ENCODE measurements at places on chromosomes 2 and 18. TPM values are rescaled to one million over a fixed set of nuclear protein-coding genes. Genes with fewer than 3 reads are reported as not detected.

The APCDD1 gene
- 3.0 TPM for total RNA-seq

The MYO3B gene
- 0.27 TPM for total RNA-seq

The ERMN gene
- total RNA-seq, result not detected

The NTSR2 gene
- not detected for total RNA-seq

The IL1R2 gene
- total RNA-seq, result not detected

The AGXT gene
- not detected for total RNA-seq

The AP1S3 gene
- total RNA-seq, result 19.7 TPM

The SEC11C gene
- total RNA-seq, result 64.7 TPM

The RUFY4 gene
- not detected for total RNA-seq

The C2orf66 gene
- total RNA-seq, result not detected

DNA sequence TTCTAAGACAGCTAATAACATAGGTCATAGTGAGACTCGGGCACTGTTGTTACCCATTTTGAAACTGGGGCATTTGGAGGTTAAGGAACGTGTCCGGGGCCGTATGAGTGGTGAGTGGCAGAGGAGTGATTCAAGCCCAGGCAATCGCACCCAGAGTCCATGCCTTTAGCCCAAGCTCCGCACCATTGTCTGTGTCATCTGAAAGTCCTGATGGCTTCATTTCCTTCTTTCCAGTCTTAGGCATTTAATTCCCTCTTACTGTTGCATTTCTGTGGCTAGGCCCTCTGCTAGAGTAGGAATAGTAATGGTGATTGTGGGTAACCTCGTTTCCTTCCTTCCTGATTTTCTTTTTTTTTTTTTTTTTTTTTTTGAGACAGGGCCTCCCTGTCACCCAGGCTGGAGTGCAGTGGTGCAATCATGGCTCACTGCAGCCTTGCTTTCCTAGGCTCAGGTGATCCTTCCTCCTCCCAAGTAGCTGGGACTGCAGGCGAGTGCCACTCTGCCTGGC is 49.8 kb upstream of the ASB1 start:
- H3K27me3 ChIP-seq, result no peaks in the 10 kb centered on the region
- no peak overlapping the region for H3K4me3 ChIP-seq
- H3K4me1 ChIP-seq, result peaks cover 21% of the 10 kb centered on the region
- no peak for DNase-seq
- H3K27ac ChIP-seq, result no peak overlapping the region

DNA sequence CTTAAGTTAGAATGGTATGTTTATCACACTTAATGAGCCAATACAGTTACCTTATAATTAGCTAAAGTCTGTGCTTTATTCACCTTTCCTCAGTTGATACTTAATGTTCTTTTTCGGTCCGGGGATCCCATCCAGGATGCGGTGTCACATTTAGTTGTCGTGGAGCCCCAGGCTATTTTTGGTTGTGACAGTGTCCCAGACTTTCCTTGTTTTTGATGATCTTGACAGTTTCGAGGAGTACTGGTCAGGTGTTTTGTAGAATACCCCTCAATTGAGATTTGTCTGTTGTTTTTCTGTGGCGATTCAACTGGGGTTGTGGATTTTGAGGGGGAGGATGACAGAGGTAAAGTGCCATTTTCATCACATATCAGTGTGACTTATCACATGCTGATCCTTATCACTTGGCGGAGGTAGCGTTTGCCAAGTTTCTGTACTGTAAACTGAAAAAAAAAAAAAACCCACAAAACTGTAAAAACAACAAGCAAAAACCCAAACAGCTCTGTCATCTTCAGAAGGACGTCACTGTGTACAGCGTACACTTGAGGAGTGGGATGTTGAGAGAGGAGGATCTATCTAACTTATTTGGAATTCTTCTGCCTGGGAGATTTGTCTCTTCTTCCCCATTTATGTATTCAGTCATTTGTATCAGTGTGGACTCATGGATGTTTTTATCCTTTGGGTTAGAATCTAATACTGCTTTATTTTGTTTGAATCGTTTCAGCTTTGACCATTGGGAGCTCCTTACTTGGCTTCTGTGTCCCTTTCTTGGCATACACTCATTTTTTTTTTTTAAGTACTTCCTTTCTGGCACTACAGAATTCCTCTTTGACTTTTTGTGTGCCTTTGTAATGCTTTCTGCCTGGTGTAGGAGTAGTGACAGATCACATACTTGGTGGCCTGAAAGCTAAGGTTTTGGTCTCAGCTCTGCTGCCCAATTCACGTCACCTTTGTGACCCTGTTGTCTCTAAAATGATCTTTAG is 68.1 kb downstream of the FMNL2 start:
- no peaks in the 10 kb centered on the region for H3K36me3 ChIP-seq
- no peak overlapping the region for H3K27ac ChIP-seq
- no peak overlapping the region for H3K4me3 ChIP-seq
- peaks cover 6% of the 10 kb centered on the region for H3K4me1 ChIP-seq

DNA sequence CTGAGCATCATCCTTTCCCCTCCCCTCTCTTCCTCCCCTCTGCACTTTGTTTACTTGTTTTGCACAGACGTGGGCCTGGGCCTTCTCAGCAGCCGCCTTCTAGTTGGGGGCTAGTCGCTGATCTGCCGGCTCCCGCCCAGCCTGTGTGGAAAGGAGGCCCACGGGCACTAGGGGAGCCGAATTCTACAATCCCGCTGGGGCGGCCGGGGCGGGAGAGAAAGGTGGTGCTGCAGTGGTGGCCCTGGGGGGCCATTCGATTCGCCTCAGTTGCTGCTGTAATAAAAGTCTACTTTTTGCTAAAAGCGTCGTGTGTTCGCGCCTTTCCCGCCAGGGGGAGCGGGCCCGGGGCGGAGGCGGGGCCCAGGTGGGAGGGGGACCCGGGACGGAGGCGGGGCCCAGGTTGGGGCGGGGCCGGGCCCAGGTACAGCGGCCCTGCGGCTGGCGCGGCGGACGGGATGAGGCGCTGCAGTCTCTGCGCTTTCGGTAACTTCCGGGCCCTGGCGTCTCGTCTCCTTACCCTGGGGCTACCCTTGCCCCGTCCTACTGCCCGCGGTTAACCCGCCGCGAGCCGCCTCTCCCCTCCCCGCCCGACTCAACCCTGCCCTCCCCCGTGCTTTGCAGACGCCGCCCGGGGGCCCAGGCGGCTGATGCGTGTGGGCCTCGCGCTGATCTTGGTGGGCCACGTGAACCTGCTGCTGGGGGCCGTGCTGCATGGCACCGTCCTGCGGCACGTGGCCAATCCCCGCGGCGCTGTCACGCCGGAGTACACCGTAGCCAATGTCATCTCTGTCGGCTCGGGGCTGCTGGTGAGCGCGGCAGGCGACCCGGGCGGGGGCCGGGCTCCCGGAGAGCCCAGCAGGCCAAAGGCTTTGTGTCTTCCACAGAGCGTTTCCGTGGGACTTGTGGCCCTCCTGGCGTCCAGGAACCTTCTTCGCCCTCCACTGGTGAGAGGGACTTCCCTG is at the start of gene KRTCAP3:
Gene KRTCAP3, plus strand, starts transcription at position 424 of the 962 bp plus-strand sequence. Its CDS starts 32 bp downstream, at position 456.
- H3K36me3 ChIP-seq, result peaks cover 36% of the 10 kb centered on the region
- H3K27ac ChIP-seq, result no peak within 1 kb of the TSS
- peak; percentile 94 for DNase-seq
- H3K27me3 ChIP-seq, result no peaks in the 10 kb centered on the region
- peaks cover 9% of the 10 kb centered on the region for H3K4me1 ChIP-seq

- H3K36me3 ChIP-seq, result no peaks in the 10 kb centered on the region
- no peak overlapping the region for H3K27ac ChIP-seq
- no peak for DNase-seq
Measured at GRCh38 chr2:13714466-13714865, 918.1 kb upstream of the LRATD1 start.

DNA sequence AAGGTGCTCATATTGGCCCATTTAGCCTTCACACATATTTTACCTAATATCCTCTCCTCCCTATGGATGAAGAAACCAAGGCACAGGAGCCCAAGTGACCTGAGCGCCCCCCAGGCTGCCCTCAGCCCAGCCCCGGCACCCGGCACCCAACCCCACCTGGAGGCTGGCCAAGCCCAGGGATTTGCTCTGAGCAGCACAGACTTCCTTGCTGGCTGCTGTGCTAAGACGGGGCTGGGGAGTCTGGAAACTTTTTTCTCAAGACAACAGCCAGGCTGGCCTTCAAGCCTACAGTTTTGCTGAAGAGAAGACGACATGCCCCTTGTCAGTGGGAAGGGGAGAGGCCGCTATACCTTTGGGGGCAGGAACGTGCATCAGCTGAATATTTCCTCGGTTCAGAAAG is 52.7 kb upstream of the LAMA1 start:
- H3K36me3 ChIP-seq, result no peaks in the 10 kb centered on the region
- H3K27me3 ChIP-seq, result no peaks in the 10 kb centered on the region
- H3K27ac ChIP-seq, result no peak overlapping the region
- H3K4me3 ChIP-seq, result no peak overlapping the region

DNA sequence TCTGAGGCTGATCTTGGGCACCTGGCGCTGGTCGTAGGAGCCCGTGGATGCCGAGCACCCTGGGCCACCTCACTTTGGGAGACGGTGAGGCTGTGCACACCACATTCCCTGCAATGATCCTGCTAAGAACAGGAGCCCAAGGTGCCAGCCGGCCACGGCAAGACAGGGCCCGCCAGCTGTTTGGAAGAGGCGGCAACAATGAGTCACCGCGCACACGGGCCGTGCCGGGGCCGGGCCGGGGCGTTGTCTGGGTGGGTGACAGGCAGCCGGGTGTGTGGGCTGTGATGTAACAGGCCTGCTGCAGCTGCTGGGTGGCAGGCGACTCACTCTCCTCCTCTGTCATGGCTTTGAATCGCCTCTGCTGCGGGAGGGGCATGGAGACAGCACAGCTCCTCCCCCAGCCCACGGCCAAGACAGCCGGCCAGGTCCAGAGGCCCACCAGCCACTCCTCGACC is 49.7 kb upstream of the ODC1 start:
- H3K36me3 ChIP-seq, result no peaks in the 10 kb centered on the region
- H3K27me3 ChIP-seq, result no peaks in the 10 kb centered on the region
- H3K4me3 ChIP-seq, result no peak overlapping the region
- no peaks in the 10 kb centered on the region for H3K4me1 ChIP-seq

DNA sequence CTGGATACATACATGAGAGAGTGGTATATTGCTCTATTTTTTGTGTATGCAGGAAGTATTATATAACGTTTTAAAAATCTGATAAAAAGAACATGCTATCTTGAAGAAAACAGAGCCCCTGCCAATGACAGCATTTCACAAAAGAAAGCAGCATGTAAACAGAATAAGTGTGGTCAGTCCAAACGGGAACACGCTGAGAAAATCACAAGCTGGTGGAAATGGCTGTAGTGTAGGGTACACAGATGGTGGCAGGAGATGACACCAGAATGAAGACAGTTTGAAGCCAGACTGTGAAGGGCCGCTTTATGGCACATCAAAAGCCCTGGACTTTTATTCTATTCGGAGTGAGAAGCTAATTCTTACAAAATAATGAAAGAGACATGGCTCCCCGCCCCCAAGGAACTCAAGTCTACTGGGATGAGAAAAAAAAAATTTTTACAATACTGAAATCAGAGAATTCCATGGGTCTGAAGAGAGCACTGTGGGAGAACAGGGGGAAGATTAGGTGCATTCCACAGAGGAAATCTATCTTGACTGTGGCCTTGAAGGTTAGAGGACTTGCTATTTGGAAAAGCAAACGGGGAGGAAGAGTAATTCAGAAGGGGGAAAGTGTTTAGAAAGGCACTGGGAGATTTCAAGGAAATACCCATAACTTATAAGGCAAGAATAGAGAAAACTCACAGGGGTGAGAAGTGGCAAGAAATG is 217.7 kb upstream of the SMAD7 start:
- no peak for DNase-seq
- H3K4me1 ChIP-seq, result no peaks in the 10 kb centered on the region
- no peaks in the 10 kb centered on the region for H3K27me3 ChIP-seq
- H3K4me3 ChIP-seq, result no peak overlapping the region
- no peaks in the 10 kb centered on the region for H3K36me3 ChIP-seq

DNA sequence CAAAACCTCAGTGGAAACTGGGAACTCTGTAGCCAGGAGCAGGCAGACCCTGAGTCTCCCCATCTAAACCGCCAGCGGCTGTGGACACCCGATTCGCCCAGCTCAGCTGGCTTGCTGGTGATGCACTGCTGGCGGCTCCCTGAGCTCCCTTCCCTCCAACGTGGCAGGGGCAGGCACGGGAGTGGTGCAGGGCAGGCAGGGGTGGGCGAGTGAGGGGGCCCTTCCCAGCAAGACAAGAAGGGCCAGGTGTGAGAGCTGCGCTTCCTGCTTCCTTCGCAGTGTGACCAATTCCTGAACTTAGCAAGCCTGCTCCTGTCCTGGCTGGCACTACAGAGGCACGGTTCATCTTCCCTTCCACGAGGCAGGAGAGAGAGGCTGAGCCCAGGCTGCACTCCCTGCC is 12.3 kb upstream of the SEMA4C start:
- no peak for DNase-seq
- peaks cover 22% of the 10 kb centered on the region for H3K4me1 ChIP-seq
- H3K4me3 ChIP-seq, result no peak overlapping the region
- no peaks in the 10 kb centered on the region for H3K36me3 ChIP-seq
- H3K27ac ChIP-seq, result peak overlapping the region; percentile 38

DNA sequence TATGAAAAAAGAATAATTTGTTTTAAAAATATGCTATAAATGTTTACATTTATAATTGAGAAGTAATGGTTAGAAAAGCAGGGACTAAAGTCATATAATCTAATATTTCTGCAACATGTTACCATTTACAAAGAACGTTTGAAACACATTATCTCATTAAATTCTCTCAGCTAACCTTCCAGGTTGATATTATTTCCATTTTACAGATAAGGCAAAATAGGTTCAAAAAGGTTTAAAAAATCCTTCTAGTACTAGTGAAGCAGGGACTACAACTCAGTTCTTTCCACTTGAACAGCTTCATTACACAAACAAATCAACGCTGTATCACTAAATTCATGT is 875 bp downstream of the FASTKD1 start:
- H3K27ac ChIP-seq, result peak overlapping the region; percentile 55
- DNase-seq, result no peak
- H3K4me1 ChIP-seq, result no peaks in the 10 kb centered on the region
- H3K4me3 ChIP-seq, result peak overlapping the region; percentile 90
- no peaks in the 10 kb centered on the region for H3K36me3 ChIP-seq
- H3K27me3 ChIP-seq, result no peaks in the 10 kb centered on the region

GRCh38 chr2:115327061-115327460 is 884.6 kb downstream of the DPP10 start:
- H3K27ac ChIP-seq, result no peak overlapping the region
- no peaks in the 10 kb centered on the region for H3K36me3 ChIP-seq
- H3K27me3 ChIP-seq, result no peaks in the 10 kb centered on the region
- no peak for DNase-seq

DNA sequence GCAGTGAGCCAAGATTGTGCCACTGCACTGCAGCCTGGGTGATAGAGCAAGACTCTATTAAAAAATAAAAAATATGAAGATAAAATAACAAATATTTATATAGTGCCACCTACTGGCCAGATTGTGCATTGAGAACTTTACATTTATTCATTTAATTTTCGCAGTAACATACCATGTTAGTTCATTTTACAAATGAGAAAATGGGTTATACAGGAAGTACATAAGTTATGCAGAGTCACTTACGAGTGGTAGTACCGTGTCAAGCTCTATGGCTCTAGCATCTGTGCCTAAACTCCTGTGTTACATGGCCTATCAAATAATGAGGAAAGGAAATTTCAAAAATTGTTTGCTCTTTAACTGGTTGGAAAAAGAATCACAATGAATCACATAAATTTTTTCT is 27.9 kb downstream of the RIF1 start:
- H3K4me1 ChIP-seq, result no peaks in the 10 kb centered on the region
- H3K27me3 ChIP-seq, result no peaks in the 10 kb centered on the region

- no peak for DNase-seq
- H3K4me1 ChIP-seq, result no peaks in the 10 kb centered on the region
- H3K36me3 ChIP-seq, result no peaks in the 10 kb centered on the region
- no peaks in the 10 kb centered on the region for H3K27me3 ChIP-seq
- no peak overlapping the region for H3K27ac ChIP-seq
Measured at GRCh38 chr2:232250246-232251175, 128.0 kb upstream of the ALPP start.

GRCh38 chr2:179636100-179636980 is 225.1 kb downstream of the ZNF385B start:
- H3K27ac ChIP-seq, result no peak overlapping the region
- H3K27me3 ChIP-seq, result no peaks in the 10 kb centered on the region
- no peak for DNase-seq
- H3K36me3 ChIP-seq, result no peaks in the 10 kb centered on the region
